ENCODE measurements at places on chromosomes 3 and 15.
A peak's percentile ranks its signal among the peaks of the same experiment; 100 is the strongest.

GRCh38 chr15:41605566-41605965 is 46.6 kb downstream of the TYRO3 start:
- DNase-seq: no peak

DNA sequence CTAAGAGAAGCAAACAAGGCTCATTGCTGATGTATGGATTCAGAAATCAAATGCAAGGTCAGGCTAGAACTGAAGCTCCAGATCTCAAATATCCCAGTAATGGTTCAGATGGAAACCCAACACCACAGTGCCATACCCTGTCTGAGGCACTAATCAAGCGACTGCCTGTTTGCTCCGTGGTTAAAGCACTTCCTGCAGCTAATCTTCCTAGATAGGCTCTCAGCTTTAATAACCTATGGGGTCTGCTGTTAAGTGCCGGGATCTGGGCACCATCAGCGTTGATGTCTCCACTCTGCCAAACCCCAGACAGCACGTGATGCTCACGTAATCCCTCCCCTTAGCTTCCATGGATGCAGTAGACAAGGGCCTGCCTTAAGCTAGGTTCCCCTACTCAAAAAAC is 262.6 kb downstream of the MECOM start:
- peak; percentile 28 for DNase-seq

- no peak for DNase-seq
Observed at GRCh38 chr3:182583545-182583944, 209.8 kb upstream of the ATP11B start.

GRCh38 chr15:95884276-95884675 is 446.2 kb upstream of the NR2F2 start:
- no peak for DNase-seq

GRCh38 chr15:61025781-61026180 is 203.3 kb downstream of the RORA start:
- DNase-seq: no peak

- no peak for DNase-seq
Observed at GRCh38 chr3:130916507-130917167, 22.8 kb downstream of the ATP2C1 start.

GRCh38 chr3:33231756-33232465 is 13.3 kb upstream of the SUSD5 start:
- no peak for DNase-seq

DNA sequence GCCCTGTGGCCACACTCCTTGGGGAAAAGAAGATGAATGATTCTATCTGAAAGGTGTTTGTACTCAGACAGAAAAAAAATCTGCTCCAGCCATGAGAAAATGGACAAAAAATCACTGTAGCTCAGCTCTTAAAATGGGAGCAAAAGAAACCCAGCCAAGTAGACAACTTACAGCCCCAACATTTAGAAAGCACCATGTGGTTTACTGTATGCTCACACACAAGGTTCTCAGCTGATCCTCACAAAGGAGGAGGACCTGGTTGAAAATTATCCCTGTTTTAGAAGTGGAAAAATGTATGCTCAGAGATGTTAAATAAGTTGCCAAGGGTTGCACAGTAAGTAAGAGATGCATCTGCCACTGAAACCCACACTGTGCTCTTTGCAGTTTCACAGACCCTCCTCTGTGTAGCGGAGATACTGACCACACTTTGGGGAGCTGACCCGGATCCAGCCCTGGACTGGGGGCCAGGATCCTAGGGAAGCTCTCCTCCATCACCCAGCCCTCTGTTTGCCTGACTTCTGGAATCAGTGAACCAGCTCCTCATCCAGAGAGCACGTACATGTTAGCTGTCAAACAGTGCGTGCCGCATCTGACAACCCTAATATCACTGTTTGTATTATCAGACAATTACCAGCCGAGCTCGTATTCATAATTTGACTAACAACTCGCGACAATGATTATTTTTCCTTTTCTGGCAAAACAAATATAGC is 32.7 kb upstream of the TPRG1 start:
- DNase-seq: no peak

- DNase-seq: no peak
Observed at GRCh38 chr3:126515066-126515706, 2.4 kb downstream of the UROC1 start.

GRCh38 chr15:64574301-64575017 is 114.1 kb downstream of the ZNF609 start:
- no peak for DNase-seq

- DNase-seq: no peak
Observed at GRCh38 chr15:41703120-41703519, 42.9 kb downstream of the MGA start.

GRCh38 chr3:184145111-184145524 is 10.0 kb downstream of the EIF2B5 start:
- peak; percentile 61 for DNase-seq

DNA sequence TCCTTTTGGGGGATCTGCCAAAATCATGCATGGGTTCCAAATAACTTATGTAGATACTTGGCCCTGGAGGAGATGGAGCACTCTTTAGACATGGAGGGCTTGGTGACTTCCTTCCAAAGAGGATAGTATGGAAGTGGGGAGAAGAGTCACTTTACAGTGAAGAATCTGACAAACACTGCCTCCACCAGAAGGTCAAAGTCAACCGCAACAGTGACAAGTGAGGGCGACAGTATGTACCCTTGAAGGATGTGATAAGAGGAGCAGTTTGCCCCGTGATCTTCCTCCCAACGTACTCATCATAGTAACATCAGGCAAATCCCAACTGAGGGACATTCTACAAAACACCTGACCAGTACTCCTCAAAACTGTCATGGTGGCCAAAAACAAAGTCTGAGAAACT is 62.0 kb downstream of the LMCD1 start:
- DNase-seq: no peak

DNA sequence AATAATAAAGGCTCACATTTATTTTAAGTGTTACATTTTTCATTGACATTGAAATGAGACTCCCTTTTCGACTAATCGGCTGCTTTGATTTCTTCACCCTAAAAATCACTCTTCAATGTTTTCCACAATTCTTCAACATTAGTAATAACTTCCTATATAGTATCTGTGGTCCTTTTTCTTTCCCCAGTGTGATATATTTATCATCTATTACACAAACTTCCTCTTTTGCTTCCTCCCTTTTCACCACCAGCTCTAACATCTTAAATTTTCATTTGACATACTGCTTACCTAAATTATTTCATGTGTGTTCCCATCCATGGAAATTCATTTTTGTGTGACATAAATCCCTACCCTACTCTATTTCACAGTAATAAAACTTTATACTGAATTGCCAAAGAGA is 244.4 kb downstream of the TIGIT start:
- DNase-seq: no peak

DNA sequence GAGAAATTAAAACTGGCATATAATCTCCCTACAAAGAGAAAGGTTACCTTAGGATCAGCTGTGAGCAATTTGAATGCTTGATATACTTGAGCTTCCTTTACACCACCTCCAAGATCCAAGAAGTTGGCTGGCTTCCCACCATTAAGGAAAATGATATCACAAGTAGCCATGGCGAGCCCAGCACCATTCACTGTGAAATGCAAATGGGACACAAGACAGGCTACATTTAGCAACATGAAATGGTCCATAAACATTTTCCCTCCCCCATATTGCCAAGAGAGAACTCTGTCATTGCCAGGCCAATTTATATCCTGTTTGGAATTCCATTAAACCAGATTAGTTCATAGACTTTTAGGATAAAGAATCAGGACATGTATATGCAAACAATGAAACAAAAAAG is 158.7 kb downstream of the SUCLG2 start:
- no peak for DNase-seq

GRCh38 chr15:28098360-28098765 is 752 bp downstream of the OCA2 start:
- no peak for DNase-seq

- DNase-seq: no peak
Observed at GRCh38 chr3:186381424-186382216, 19.6 kb upstream of the DGKG start.

DNA sequence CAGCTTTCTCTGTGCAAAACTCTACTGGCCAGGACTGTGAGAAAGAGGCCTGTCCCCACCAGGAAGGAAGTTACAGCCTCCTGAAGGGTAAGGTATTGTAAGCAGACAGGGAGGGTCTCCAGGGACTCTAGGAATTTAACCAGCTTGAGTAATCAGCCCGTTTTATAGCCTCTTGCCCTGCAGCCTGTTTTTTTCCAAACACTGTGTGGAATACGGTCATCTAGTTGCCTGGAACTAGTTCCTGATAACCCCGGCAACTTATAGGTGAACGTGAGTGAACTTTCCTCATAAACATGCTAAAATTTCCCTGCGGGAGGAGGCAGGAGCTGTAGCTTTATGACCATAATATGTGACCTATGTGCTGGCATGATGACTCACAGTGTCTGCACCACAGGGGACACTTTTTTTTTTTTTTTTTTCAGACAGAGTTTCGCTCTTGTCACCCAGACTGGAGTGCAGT is 60.1 kb upstream of the DAZL start:
- DNase-seq: no peak

DNA sequence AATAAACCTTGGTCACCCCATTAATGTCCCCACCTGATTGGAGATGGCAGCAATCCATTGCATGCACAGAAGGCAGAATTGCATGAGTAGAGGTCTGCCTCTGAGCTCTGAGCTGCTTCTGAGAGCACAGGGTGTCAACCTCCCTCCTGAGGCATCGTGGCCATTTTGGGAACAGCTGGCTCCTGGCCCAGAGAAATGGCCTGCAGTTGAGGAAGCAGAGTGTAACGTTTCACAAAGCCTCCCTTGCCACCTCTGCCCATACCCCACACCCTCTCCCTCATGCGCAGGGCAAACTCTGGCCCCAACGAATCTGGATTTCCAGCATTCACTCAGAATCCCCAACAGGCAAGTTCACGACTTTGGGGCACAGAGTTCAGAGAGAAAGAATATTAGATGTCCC is 198.9 kb downstream of the ADAMTS9 start:
- no peak for DNase-seq

- no peak for DNase-seq
Observed at GRCh38 chr15:73965758-73966113, 26.4 kb downstream of the STOML1 start.

GRCh38 chr15:74958908-74959585 is 2.5 kb upstream of the RPP25 start:
- DNase-seq: no peak

GRCh38 chr3:194556086-194557056 is 69.6 kb upstream of the ATP13A3 start:
- no peak for DNase-seq

DNA sequence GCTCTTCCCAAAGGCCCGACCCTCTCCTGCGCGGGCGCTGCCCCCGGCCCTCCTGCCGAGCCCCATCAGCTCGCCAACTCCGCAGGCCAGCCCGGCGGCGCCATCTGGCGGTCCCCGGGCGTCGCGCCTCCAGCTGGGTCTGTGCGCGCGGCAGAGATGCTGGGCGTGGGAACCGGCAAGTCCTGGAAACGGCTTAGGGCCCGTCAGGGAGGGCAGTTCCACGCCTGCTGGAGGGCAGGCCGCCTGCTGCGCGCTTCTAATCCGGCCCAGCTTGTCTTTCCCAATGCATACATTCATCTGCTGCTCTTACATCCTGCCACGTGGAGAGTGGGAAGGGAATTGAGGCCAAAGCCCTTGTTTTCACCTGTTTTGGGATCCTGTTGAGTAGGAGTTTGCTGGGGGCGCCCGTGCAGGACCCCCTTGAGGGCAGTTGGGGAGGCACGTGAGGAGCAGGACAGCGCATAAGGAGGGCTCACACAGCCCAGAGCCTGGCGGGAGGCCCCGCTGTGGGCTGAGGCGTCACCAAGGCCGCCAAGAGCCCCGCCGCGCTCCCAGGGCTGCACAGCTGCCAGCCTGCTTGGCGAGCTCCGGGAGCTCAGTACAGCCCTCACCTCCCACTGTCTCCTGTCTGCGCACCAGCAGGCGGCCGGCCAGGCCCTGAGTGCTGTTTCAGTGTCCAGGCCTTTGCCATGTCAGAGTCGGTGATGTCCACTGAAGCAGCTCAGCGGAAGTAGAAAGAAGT is 165.6 kb downstream of the NSMCE3 start:
- DNase-seq: no peak

GRCh38 chr3:33644582-33644981 is 73.5 kb downstream of the CLASP2 start:
- DNase-seq: no peak

GRCh38 chr3:30768703-30769550 is 125.5 kb downstream of the GADL1 start:
- no peak for DNase-seq

GRCh38 chr15:25883463-25884259 is 20.5 kb upstream of the ATP10A start:
- DNase-seq: no peak

DNA sequence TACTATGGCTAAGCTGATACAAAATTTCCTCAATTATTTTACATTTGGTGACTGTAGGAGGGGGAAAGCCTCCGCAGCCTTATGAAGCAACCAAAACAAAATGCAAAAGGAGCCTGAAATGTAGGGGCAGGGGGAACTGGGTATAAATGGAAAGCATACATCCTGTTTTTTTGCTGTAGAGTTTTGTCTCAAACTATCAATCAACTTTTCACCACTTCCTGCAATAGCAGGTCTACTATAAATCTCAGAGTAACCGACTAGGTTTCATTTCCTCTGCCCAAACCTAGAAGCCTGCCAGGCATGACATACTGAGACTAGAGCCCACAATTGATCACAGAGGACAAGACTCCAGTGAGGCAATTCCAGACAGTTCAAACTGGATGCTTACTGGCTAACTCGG is 91.3 kb downstream of the SHQ1 start:
- no peak for DNase-seq
